ENCODE measurements at places on chromosomes 7 and 10. TPM values are rescaled to one million over a fixed set of nuclear protein-coding genes. Genes with fewer than 3 reads are reported as not detected.

- DNase-seq = no peak
Measured at GRCh38 chr10:59382831-59383295, 20.5 kb upstream of the FAM13C start.

DNA sequence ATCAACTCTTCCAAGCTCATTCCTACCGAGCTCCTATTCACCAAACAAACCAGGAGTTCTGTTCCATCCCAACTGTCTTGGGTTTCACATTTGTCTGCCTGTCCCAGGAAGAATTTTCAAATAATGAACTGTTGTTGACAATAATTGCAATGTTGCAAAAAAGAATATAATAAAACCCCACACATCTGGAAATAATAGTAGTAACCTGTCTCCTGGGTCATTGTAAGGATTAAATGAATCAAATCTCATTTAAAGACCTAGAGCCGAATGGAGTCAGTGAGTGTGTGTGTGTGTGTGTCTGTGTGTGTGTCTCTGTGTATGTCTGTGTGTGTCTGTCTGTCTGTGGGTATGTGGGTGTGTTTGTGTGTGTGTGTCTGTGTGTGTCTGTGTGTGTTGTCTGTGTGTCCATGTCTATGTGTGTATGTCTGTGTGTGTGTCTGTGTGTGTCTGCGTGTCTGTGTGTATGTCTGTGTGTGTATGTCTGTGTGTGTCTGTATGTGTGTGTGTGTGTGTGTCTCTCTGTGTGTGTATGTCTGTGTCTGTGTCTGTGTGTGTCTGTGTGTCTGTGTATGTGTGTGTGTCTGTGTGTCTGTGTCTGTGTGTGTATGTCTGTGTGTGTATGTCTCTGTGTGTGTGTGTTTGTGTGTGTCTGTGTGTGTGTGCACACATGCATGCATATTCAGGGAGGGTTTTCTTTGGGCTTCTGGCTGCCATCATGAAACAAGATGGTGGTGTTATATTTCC is 52.7 kb downstream of the TMEM130 start:
- no peak for DNase-seq

GRCh38 chr7:135994466-135995205 is 17.5 kb upstream of the MTPN start:
- peak; percentile 32 for DNase-seq

- no peak for DNase-seq
Measured at GRCh38 chr7:128030654-128031611, at the start of gene LRRC4. Gene LRRC4 (minus strand): TSS chr7:128031437. CDS start chr7:128030640, 797 bp downstream.

- no peak for DNase-seq
Measured at GRCh38 chr7:51304729-51305128, 11.9 kb downstream of the COBL start.

RAB19 gene
- total RNA-seq = 0.31 TPM

CC2D2B gene
- total RNA-seq = not detected

RET gene
- 0.04 TPM for total RNA-seq

YAE1 gene
- 17.9 TPM for total RNA-seq

TRIM50 gene
- total RNA-seq = 0.11 TPM

RAMP3 gene
- total RNA-seq = not detected

SLC26A3 gene
- total RNA-seq = 0.86 TPM

All from K562 (cell line).